Esophagus squamous epithelium (tissue), 5 donors: ENCODE measurements at places on chromosomes 16 and 17.

GRCh38 chr17:68577497-68577821 lies 23.7 kb downstream of the FAM20A start:
- DNase-seq, result no peak

DNA sequence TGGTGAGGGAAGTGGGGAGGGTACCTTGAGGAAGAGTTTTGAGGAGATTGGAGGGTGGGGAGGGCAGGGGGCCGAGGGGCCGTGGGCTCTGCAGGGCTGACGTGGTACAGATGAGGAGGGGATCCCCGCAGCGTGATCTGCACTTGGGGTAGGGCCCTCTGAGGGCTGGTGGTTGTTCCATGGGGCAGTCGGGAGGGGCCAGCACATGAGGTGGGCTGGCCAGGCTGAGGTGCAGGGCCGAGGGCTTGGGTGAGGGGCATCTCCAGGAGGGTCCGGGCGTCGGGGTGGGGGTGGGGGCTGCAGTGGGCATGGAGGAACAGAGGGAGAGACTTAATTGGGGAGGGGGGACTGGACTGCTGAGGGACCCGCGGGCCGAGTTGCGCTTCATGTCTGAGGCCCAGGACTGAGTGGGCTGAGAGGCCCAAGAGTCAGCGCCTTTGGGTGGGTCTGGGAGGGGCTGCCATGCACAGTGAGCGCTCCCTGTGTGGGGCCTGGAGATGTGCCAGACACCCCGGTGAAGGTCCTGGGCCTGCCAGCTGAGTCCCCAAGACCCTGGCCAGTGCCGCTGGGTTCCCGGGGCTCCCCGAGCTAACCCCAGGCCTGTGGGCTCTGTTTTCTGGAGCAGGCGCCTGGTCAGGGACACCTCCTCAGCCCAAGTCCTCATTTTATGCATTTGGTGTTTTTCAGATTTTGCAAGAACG lies 13.3 kb downstream of the PRSS27 start:
- no peak for DNase-seq

GRCh38 chr17:36837195-36837938 lies 99.9 kb upstream of the LHX1 start:
- DNase-seq, result no peak

- DNase-seq, result no peak
These were observed 131.2 kb upstream of the CORO6 start for GRCh38 chr17:29753845-29754439.

DNA sequence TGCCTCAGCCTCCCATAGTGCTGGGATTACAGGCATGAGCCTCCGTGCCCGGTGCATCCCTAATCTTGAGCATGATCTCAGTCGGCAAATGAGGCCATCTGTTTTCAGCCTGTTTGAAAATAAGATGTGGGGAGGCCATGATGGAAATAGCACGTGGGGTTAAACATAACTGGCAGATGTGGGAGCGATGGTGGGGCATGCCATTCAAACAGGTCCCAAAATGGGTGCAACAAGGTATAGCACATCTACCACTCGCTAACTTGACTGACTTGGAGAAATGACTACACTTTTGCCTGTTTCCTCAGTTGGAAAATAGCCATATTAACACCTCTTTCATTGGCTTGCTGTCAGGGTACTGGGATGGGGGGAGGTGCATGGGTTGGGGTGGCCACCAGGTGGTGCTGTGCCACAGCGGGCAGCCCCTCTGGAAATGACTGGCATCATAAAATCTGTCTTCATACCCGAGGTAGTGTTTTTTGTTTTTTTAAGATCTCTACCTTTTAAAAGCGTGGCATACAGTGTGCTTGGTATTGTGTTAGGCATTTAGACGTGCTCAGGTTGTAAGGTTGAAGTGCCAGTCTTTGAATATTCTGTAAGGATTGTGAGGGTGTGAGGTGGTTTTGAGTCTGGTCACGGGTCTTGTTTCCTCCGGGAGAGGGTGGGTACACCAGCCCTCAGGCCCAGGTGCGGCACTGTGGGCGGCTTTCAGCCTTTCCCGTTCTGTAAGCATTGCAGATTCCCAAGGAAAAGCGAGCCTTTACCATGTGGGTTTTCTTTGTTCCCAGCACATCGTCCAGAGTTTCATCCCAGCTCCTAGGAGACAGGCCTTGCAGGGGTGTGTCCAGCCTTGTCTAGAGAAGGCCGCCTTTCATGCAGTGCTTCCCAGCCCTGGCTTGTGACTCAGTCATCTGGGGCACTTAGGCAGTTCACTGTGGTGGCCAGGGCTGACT lies 2.9 kb upstream of the TTYH2 start:
- no peak for DNase-seq

- no peak for DNase-seq
These were observed 129.8 kb downstream of the CLEC16A start for GRCh38 chr16:11074131-11074530.

- no peak for DNase-seq
These were observed 4.6 kb upstream of the GHDC start for GRCh38 chr17:42198897-42199296.

DNA sequence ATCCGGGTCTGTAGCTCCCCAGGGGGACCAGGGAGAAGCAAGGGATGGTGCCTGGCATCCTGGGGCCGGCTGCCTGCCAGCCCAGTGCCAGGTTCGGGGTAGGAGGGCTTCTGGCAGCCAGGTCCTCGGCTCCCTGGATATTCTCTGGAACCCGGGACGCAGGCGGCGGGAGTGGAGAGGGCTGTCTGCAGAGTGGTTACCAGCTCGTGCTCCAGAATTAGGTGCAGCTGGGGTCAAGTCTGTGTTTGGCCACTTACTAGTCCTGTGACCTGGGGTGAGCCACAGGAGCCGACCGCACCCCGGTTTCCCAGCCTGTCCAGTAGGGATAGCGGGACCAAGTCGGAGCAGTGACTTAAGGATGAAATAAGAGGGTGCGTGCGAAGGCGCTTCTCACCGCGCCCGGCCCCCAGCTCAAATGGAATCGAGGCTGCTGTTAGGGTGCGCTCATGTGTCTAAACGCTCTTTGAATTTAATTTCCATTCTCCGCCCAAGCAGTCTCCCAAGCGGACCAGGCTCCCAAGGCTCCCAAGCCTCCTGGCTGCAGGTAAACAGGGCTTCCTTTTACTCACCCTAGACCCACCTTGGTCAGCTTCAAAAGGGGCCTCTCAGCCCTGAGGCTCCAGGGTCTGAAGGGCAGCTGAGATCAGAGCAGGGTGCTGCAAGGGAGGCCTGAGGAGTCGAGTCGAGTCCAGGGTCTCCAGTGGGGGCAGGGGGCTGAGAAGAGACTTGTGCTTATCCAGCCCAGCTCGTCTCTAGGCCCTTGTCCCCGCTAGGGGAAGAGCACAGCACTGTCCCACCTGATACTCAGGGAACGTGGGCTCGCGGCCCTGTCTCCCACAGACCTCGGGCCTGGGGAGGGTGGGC lies 28.3 kb upstream of the ZNF469 start:
- DNase-seq, result no peak

GRCh38 chr16:83589576-83589975 lies 218.2 kb upstream of the HSBP1 start:
- no peak for DNase-seq

DNA sequence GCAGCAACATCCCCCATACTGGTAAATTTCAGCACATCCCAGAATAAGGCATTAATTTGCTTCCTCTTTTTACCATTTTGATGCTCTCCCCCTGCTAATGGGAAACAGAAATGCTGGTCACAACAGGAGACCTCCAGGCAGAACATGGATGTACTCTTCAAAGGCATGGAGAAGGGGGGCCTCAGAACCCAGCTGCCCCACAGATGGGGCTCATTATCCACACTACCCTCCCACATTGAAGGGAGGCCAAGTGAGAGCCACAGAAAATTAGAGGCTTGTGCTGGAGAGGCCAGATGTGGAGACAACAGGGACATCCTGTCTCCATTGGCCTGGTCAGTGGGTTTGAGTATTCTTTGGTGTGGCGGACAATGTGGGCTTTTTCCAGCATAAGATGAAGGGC lies 150.1 kb upstream of the CDH11 start:
- DNase-seq, result no peak

DNA sequence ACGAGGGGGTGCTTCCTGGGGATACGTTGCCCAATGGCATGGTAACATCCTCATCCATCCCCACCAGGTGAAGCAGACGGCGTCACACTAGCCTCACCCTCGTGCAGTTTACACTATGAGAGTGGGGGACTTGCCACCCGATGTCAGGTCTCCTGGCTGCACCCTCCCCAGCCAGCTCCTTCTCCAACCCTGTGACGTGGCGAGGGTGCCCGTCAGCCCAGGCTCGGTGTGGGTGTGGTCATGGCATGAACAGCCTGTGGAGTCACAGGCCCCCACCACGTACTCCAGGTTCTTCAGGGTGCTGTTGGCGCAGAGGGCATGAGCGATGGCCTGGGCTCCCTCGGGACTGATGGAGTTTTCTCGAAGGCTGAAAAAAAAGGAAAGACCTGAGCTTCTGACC lies 28.3 kb downstream of the NLRC3 start:
- no peak for DNase-seq

GRCh38 chr17:73420897-73421296 lies 109.1 kb upstream of the CDC42EP4 start:
- no peak for DNase-seq

- no peak for DNase-seq
These were observed 119.9 kb upstream of the SMURF2 start for GRCh38 chr17:64781810-64782555.

DNA sequence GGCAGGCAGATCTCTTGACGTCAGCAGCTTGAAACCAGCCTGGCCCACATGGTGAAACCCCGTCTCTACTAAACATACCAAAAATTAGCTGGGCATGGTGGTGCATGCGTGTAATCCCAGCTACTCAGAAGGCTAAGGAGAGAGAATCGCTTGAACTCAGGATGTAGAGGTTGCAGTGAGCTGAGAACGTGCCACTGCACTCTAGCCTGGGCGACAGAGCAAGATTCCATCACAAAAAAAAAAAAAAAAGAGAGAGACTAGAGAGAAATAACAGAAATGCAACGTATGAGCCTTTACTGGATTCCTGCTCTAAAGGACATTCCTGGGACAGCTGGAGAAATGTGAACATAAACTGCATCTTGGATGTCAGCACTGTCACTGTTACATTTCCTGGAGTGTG lies 10.8 kb downstream of the IFT140 start:
- no peak for DNase-seq

DNA sequence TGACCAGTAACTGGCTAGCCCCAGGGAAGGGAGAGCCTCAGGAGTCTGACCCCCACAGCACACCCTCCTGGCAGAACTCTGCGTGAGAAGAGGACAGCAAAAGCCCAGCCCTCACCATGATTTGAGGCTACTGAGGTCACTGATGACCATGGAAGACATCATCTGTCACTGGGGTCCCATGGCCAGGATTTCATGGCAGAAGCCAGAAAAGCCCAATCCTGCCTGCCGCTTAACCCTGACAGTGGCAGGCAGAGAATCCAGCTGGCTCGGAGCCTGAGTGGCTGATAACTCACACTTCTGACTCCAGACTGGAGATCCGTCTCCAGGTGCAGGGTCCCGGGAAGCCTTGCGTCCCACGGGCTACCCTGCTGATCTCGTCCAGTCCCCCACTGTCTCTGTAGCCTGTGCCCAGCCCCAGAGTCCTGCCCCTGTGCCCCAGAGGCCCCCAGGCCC lies 17.5 kb downstream of the GRIN2C start:
- no peak for DNase-seq

- DNase-seq, result no peak
These were observed 63.9 kb upstream of the MAF start for GRCh38 chr16:79664407-79664806.

GRCh38 chr16:89971495-89972243 lies 23.1 kb downstream of the DEF8 start:
- DNase-seq, result no peak

DNA sequence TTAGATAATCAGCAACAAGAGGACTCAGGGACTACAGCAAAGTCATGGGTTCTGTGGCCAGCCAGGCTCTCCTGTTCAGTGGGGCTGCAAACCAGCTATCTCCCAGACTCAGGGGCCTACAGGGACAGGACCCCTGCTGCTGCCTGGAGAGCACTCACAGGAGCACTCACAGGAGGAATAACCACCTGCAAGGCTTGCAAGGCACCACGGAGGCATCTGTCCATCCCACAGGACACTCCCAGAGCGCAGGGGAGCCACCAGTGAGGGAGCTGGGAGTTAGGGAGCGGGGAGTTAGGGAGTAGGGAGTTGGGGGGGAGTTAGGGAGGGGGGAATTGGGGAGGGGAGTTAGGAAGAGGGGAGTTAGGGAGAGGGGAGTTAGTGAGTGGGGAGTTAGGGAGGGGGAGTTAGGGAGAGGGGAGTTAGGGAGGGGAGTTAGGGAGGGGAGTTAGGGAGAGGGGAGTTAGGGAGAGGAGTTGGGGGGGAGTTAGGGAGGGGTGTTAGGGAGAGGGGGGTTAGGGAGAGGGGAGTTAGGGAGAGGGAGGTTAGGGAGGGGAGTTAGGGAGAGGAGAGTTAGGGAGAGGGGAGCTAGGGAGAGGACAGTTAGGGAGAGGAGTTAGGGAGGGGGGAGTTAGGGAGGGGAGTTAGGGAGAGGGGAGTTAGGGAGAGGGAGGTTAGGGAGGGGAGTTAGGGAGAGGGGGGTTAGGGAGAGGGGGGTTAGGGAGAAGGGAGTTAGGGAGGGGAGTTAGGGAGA lies 5.7 kb downstream of the CANT1 start:
- DNase-seq, result no peak

DNA sequence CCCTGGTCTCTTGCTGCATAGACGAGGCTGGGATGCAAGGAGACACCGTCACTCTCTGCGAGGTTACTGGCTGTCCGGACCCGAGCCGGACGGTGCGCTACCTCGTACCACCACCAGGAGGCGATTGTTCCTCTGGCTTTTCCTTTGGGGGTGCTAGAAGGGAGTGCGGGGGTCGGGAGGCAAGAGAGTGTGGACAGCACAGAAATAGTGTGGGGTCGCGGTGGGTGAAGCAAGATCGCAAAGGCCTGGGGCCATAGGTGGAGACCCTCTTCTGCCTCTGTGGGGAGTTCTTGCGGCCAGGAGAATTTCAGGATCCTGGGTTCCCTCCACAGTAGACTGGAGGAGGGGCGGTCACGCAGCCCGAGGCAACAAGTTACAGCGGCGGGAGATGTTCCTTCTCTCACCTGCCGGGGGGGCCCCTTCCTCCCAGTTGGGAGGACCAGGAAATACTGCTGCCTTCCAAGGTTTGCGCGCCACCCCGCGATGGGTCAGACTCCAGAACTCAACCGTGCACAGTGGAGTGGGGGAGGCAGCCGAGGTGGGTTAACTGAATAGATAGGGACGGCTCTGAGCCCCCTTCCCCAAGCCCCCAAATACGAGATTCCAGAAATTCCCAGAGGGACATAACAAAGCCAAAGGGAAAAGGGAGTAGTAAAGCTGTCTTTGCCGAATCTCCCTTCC lies 6.9 kb downstream of the PHOSPHO1 start:
- no peak for DNase-seq
